Globus pallidus (tissue), 1 donor: ENCODE measurements at places on chromosomes 5 and 9.

- no peak for DNase-seq
These were observed 1.8 kb downstream of the CCNH start for GRCh38 chr5:87410931-87411330.

DNA sequence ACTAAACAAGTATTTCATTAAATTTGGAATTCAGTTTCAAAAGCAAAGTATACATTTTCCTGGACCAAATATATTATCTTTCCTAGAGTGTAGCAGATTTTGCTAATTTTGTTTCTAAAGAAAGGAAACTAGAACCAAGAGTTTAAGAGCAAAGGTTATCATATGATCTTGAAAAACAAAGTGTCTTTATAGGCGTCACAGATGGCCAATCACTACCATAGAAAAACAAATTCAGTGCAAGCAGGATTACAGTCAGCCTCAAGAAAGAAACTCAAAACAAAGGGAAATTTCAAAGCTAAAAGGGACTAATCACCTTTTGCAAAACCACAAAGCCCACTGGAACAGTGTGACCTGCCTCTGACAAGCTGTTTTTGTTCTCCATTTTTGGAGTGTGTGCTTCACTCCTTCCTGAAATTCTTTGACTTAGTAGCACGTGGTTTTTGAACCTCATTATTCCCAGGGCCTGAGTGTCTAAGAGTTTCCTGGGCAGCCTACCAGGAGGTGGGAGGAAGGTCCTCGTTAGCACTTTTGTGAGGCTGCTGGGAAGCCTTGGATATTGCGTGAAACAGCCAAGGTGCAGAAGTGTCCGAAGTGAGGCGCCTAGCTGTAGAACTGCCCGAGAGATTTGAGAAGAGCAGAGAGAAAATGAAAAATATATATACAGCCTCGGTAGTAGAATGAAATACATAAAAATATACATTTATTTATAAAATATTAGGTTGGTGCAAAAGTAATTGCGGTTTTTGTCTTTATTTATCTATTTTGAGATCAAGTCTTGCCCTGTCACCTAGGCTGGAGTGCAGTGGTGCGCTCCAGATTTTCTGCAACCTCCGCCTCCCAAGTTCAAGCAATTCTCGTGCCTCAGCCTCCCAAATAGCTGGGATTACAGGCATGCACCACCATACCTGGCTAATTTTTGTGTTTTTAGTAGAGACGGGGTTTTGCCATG, 246.1 kb downstream of the MARCHF11 start:
- DNase-seq, result peak; percentile 35

DNA sequence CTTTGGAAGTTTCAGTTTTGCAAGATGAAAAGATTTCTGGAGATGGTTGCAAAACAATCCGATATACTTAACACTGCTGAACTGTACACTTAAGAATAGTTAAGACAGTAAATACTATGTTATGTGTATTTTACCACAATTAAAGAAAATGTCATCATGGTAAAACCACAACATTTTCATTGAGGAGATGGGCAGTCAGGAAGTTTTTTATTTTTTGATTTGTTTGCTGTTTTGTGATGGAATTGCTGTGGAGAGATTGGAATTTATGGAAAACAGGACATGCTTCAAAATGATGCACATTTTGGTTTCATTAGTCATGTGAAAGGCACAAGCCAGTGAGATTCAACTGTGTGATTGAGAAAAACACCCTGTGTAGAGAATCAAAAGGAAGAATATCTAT, 90.5 kb upstream of the AGXT2 start:
- no peak for DNase-seq

DNA sequence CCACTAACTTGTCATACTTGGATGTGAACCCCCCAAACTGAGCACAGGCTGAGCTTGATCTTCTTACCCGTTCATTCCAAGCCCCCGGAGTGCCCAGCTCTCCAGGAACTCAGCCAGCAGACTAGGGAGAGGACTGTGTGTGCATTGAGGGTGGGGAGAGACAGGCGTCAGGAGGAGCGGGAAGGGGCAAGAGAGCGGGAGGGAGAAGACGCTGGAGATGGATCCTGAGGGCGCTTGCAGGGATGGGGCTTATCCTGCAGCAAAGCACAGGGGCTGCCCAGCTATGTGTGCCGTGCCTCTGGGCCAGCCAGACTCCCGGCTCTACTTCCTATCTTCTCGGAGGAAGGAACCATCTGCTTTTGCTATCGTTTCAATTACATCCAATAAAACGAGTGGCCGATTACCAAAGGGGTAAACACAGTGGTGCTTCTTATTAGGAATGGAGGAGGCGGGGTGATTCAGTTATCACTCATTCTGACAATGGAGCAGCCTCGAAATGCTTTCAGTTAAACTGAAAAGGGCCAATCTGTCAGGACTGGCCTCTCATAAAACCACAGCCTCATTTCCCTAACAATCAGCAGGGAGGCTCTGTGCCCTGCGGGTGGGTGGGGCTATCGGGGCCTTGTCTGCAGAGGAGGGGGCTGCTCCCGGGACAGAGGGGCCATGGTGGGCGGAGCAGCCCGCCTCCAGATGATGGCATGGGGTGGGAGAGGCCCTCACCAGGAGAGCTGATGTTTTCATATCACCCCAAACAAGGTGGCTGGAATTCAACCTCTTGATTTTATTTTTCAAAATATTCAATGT, 168.2 kb downstream of the DAB2IP start:
- DNase-seq, result no peak

GRCh38 chr5:135233477-135233876, 165.6 kb downstream of the MACROH2A1 start:
- DNase-seq, result no peak

DNA sequence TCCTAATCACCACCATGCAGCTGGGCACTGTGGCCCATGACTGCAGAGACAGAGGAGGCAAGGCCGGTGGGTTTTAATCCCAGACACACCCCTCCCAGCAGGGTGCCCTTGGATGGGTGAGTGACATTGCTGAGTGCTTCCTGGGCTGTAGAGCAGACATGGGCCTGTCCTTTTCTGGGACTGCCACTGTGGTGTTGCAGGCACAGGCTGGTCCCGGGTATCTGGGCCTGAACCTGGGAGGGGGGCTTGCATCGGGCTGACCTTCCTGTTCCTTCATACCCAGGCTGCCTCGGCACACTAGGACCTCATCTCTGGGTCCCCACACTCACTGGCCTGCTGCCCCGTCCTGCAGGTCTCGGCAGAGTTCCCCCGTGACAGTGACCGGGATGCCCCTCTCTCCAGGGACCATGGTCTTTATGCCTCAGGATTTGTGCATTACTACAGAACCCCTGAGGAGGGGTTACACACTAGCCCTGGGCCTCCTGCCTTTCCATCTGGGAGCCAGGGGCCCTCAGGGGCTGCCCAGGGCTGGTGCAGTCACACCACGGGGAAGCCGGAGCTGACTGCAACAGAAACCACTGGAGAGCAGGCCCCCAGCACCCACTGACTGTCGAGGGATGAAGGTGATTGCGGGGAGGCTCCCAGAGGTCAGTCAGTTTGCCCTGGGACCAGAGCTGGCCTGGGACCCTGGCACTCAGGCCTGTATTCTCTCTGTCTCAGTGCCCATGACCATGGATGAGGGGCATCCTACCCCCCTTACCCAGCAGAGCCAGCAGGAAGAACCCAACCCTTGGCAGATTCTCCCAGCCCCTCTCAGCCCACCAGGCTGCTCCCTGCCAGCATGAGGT, 8.9 kb upstream of the SLC25A48 start:
- no peak for DNase-seq

- no peak for DNase-seq
These were observed 4.0 kb downstream of the BRD3 start for GRCh38 chr9:134063571-134064450.

DNA sequence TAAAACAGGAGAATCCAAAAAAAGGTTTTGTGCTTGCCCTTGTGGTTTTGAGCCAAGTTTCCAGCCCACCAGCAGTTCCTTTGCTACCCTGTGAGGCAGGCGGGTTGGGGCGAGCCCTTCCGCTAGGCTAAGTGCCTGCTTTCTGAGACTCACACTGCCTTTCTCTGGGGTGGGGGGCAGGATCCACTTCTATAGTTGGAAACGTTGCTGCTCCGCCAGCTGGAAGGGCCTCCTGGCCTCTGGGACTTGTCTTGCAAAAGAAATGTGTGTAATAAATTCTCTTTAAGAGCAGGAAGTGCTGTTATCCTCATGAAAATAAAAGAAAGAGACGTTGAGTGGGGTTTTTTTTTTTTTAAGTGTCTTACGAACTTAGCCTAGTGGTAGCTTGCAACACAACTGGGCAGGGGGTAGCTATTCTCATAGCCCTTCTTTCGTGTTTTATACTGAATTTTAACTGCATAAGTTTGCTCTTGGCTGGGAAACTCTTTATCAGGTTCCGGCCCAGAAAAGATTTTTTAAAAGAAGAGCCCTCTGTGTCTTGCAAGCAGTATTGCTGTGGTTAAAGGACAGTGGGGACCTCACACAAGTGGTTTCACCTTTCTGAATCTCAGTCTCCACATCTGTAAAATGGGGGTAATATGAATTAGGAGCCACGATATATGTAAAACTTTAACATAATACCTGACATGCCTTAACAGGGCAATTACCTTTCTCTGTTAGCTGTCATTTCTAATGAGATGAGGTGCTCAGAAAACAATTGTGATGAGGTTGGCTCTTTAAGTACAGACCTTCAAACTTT, 19.8 kb downstream of the JADE2 start:
- DNase-seq, result no peak

GRCh38 chr5:75049456-75050351, 2.7 kb downstream of the GCNT4 start:
- peak; percentile 25 for DNase-seq

GRCh38 chr5:107514305-107514704, 156.4 kb downstream of the EFNA5 start:
- no peak for DNase-seq

- DNase-seq, result no peak
These were observed 46.3 kb upstream of the PALM2AKAP2 start for GRCh38 chr9:109733690-109734089.

- DNase-seq, result no peak
These were observed 9.2 kb upstream of the DDX46 start for GRCh38 chr5:134749415-134749814.

GRCh38 chr5:132829742-132830435, 558 bp downstream of the SHROOM1 start:
- peak; percentile 79 for DNase-seq
